ENCODE measurements at places on chromosomes 7 and 10. TPM values are rescaled to one million over a fixed set of nuclear protein-coding genes. Genes with fewer than 3 reads are reported as not detected.

DNA sequence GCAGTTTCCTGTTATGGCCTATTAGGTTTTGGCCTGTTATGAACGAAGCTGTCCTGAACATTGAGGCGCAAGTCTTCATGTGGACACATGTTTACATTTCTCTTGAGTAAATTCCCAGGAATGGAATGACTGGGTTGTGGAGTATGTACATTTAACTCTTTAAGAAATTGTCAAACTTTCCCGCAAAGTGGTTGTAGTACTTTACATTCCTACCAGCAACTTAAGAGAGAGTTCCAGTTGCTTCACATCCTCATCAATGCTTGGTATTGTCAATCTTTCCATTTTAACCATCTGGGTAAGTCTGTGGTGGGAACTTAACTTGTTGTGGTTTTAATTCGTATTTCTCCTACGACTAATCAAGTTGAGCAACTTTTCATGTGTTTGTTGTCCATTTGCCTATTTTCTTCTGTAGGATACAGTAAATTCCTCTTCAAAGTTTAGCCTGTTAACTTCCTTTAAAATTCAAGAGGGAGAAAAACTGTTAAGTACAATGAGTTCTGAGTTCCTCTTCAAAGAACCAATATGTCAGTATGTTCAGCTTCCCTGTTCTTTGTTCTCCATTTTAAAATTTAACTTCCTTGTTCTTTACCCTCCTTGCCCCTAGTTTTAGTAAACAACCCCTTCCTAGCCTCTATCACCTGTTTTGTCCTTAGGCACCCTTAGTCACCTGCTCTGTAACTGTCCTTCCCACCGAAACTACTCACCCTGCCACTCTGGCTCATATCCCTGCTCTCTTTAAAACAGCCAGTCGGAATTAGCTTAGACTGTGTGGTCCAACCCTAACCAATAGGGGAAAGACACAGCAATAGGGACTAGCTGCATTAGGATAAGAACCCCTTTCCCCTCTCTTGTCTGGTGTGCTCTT is 74.0 kb downstream of the FAM241B start:
- DNase-seq, result no peak

GRCh38 chr7:112622159-112622715 is 141.4 kb downstream of the LSMEM1 start:
- DNase-seq, result no peak

DNA sequence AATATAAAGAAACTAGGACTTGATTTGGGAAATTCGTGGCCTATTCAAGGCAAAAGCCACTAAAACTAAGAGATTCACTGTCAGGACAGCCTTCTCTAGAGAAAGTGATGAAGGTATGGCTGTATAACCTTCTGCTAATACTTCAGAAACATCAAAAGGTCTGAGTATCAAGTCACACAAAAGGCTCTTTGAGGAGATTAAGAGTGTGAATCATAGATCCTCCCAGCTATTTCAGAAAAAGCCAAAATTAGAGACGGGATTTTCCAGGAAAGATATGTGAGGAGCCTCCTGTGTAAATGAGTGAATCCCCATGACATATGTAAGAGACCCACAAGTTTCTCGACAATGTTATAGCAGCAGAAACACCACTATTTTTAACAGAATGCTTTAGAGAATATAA is 56.2 kb downstream of the UBE3C start:
- no peak for DNase-seq

GRCh38 chr7:84294847-84295455 is 100.4 kb upstream of the SEMA3A start:
- no peak for DNase-seq

- DNase-seq, result no peak
Observed at GRCh38 chr7:2689951-2690705, 2.1 kb downstream of the AMZ1 start.

DNA sequence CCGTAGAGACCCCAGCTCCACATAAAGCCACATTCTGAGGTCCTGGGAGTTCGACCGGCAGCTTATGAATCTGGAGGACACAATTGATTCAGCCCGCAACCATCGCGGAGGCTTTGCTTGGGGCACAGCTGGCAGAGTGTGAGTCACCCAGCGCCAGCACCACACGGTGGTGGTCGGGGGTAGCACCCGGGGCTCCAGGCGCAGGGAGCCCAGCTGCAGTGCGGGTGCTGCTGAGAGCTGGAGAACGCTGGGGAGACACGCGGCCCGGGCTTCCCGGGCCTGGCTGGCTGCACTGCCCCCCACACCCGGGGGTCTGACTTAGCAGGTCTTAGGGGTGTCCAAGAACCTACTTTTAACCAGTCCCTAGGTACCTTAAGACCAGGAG is 87.9 kb downstream of the PAXIP1 start:
- no peak for DNase-seq

DNA sequence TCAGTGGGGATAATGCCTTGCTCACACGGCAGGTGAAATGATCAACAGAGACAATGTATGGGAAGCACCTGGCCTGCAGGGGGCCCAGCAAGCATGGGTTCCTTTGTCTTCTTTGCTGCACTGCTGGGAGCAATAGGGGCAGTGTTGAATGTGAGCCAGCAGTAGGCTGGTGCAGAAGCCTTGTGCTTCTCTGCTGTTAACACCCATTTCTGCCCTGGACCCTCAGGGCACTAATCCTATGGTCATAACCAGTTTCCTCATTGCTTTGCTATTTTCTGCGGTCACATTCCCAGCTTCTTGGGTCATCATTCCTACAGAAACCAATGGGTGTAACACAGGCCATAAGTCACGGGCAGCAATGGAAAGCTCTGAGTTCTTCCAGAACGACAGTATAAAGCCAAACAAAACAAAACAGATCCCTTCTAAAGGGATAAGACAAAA is 10.9 kb upstream of the LGI1 start:
- peak; percentile 52 for DNase-seq

- no peak for DNase-seq
Observed at GRCh38 chr7:106869954-106870353, 4.9 kb downstream of the PIK3CG start.

DNA sequence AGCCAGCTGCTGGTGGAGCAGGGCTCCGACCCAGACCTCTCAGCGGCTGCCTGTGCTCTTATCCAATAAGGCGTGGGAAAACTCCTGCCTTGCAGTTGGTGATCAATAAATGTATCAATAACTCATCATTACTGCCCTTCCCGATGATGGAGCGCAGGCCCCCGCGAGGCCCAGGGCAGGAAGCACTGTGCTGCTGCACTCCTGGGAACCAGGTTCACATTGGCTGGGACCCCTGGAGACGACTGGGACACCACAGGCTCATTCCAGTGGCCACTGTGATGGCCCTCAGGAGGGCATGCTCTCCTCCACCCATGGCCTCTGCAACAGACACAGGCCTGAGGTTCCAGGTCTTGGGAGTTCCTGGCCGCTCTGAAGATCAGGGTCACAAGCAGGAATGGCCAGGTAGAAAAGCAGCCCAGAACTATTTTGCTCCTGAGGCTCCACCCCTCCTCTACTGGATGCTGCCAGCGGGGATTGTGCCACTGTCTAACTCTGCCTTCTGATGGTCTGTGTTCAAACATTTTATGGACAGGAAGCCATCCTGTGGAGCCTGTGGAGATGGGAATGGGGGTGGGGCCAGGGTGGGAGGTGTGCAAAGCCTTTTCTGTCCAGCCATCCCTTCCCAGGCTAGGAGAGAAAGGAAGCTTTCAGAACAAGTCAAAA is 287.4 kb upstream of the ZMIZ1 start:
- DNase-seq, result no peak

DNA sequence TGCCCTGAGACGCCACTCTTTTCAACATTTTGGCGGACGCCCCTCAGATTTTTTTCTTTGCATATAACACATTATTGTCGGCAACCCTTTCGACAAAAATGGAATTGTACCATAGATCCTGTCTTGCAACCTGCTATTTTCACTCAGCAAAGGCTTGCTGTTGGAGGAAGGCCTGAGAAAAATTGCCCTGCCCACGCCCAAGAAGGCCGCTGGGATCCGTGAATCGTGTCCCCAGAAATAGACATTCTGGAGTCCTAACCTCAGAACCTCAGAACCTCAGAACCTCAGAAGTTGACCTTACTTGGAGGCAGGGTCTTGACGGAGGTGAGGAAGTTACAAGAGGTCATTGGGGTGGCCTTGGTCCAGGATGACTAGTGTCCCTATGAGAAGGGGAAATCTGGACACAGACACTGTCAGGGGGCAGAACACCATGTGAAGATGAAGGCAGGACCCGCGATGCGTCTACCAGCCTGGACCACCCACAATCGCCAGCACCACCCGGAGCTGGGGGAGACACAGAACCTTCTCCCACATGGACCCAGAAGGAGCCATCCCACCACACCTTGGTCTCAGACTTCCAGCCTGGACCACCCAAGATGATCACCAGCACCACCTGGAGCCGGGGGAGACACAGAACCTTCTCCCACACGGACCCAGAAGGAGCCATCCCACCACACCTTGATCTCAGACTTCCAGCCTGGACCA is 19.1 kb upstream of the DNAAF5 start:
- DNase-seq, result peak; percentile 11

DNA sequence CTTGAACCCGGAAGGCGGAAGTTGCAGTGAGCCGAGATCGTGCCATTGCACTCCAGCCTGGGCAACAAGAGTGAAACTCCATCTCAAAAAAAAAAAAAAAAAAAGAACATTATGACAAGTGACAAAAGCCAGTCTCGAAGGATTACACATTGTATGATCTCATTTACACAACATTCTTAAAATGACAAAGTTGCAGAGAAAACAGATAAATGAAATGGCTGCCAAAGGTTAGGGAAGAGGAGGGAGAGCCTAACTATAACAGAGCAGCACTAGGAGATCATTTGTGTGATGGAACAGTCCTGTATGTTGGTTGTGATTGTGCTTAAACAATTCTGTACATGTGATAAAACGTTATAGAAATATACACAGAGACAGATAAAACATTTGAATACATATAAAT is 16.2 kb upstream of the CPVL start:
- no peak for DNase-seq

DNA sequence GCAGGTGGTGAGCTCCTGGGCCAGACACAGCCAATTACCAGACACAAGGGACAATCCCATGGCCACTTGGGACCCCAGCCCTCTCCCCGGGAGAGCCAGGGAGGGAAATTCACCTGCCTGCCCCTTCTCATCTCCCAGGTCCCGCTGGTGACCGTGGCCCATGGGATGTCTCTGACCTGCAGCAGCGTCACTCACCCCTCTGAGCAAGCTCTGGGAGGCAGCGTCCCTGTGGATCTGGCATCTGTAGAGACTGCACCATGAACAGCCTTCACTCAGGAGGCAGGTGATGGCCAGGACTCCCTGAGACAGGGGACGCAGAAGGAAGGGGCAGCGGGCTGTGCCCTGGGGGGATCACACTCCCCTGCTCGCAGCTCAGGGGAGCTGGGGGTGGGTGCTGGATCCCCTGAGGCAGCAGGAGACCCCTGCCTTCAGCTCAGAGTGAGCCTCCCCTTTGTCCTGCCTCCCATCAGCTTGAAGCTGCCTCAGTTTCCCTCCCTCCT is 90.8 kb downstream of the FOXL3 start:
- DNase-seq, result no peak

GRCh38 chr7:50792342-50793119 is 9.8 kb upstream of the GRB10 start:
- DNase-seq, result no peak

Gene CYP2E1
- total RNA-seq, result 3,844 TPM

Gene TRPV6
- 0.53 TPM for total RNA-seq

Gene BTBD16
- 1.5 TPM for total RNA-seq

Gene CABCOCO1
- not detected for total RNA-seq

Gene NODAL
- not detected for total RNA-seq

Gene AASS
- 84.2 TPM for total RNA-seq

Gene SORCS1
- 0.10 TPM for total RNA-seq

Gene VSTM2A
- total RNA-seq, result not detected

Gene PTPRZ1
- 0.13 TPM for total RNA-seq

Gene SLC39A12
- total RNA-seq, result 0.08 TPM

Gene CALHM1
- total RNA-seq, result not detected

Gene CCDC6
- 8.4 TPM for total RNA-seq

Data from left lobe of liver (tissue), 2 donors.